ENCODE measurements at places on chromosomes 5 and 9.

- no peak for DNase-seq
These were observed 535.0 kb upstream of the CDH18 start for GRCh38 chr5:20522905-20523482.

- no peak for DNase-seq
These were observed 748.7 kb downstream of the TLE4 start for GRCh38 chr9:80320480-80320879.

- DNase-seq = peak; percentile 54
These were observed 28.3 kb downstream of the RAI14 start for GRCh38 chr5:34684281-34684979.

- peak; percentile 92 for DNase-seq
These were observed 36.3 kb downstream of the ERGIC1 start for GRCh38 chr5:172870291-172870714.

- DNase-seq = no peak
These were observed 179.4 kb downstream of the CFAP90 start for GRCh38 chr5:7671381-7671993.

- no peak for DNase-seq
These were observed 87.6 kb downstream of the UGCG start for GRCh38 chr9:111984086-111984802.

GRCh38 chr5:92328584-92329259 is 945.6 kb upstream of the ARRDC3 start:
- no peak for DNase-seq

DNA sequence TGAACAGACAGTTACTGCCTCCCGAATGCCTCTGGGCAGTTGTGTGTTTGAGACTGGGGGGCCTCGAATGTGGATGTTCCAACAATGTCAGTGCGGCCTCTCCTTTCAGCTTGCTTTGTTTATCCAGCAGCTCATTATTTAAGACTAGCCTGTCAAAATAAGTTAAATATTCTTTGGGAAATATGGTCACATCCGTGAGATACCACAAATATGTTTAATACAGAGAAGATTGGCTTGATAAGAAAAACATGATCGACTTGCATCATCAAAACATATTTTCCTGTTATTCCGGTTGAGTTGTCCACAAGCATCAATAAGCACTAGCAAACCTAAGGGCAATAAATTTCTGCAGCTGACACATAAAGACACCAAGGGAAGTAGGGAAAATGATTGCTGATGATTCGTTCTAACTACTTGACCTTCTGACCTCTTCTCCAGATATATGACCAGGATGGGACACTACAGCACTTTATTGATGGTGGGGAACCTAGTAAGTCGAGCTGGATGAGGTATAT is 66.5 kb downstream of the PRDM6 start:
- peak; percentile 22 for DNase-seq

GRCh38 chr9:111943200-111943599 is 46.6 kb downstream of the UGCG start:
- DNase-seq = no peak
